ENCODE measurements at places on chromosomes 12 and 14.
A peak's percentile ranks its signal among the peaks of the same experiment; 100 is the strongest.

- DNase-seq = no peak
These were observed 332.6 kb downstream of the AEBP2 start for GRCh38 chr12:19771858-19772257.

GRCh38 chr12:132617822-132618682, 524 bp upstream of the P2RX2 start:
- no peak for DNase-seq

GRCh38 chr14:30410986-30411385, 148.0 kb upstream of the G2E3 start:
- no peak for DNase-seq

DNA sequence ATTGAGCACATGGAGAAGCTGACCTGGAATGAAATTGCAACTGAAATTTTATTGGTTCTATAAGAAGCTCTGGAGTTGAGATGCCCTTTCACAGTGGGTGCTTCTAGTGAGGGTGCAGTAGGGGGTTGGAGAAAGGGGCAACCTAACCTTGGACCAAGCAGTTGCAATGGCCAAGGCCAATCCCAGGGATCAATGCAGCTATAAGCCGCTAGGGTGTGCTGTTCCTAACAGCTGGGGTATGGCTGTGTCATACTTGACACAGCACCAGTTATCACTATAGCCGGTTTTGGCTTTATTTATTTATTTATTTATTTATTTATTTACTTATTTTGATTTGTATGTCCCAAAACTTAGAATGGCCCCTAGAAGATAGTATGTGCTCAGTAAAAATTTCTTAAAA, 505.9 kb downstream of the FLRT2 start:
- DNase-seq = no peak

- no peak for DNase-seq
These were observed 27.0 kb upstream of the EID3 start for GRCh38 chr12:104276273-104277131.

- DNase-seq = no peak
These were observed 113.0 kb downstream of the RMST start for GRCh38 chr12:97575403-97576193.

DNA sequence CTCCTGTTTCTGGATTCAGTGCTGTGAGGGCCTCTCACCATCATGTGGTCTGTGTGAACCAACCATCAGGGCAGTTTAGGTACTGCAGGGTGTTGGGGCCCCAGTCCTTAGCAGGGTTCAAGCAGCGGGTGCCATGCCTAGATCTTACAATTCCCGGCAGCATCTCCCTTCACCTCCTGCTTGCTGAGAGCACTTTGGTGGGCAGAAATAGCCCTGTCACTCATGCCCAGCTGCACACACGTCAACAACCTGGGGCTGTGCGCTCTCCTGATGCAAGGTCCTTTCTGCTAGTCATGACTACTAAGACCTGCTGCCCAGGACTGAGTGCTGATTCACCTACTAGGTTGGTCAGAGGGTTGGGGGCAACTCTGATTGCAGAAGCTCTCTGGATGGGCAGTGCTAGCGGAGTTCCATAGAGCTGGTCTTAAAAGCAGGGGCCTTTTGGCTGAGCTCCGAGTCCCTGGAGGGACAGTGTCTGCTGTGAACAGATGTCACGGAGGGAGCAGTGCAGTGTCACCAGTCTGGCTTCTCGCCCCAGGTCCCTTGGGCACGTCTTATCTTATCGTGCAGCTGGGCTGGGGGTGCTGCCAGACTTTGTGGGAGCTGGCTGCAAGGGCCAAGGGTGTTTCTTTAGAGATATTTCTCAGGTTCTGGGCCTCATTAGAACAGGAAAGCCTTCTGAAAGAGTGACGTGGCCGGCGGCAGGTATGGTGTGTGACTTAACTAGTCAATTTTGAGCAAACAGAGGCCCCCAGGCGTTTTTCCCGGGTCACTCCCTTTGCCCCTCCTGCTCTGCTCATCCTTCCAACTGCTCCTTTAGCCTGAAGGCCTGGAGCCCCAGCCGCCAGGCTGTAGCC, 71.8 kb downstream of the NINJ2 start:
- DNase-seq = no peak

DNA sequence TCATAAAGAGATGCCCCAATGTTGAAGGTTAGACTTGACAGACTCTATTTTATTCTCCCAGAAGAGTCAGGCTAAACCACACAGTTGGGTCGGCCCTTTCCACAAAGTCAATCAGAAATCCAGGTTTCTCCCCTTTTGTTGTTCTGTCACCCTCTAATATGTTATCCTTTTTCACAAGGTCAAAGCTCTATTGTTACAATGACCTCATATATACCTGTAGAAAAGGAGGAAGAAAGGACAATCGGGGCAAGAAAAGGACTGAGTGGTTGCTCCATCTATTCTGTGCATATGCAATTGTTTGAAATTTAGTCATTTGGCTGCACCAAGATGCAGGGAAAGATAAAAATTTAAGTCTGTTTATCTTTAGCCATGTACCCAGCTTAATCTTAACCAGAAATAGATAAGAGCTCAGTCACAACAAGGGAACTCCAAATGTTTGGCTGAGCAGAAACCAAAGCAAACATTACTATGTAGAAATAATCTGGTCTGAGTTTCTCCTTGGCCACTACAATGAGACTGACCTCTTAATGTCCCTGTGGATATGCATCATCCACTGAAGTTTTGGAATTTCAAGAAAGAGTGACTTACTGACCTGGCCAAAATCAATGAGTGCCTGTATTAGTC, 503.7 kb downstream of the GALC start:
- no peak for DNase-seq

DNA sequence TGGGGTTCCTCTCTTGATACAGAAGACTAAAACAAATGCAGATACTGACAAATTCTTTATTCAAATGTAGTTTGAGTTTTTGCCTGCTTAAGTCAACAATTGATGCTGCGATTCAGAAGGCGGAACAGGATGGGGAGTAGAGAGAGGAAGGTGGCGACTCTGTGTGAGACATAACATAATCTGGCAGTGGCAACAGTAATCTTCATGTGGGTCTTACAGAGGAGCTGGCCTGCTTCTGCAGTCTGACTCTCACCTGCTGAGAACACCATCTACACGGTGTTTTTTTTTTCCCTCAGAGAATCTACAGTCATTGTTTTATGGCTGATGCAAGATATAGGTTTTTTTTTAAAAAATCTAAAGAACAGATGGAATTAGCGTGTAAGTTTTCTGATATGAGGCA, 10.1 kb downstream of the CCDC92 start:
- no peak for DNase-seq

DNA sequence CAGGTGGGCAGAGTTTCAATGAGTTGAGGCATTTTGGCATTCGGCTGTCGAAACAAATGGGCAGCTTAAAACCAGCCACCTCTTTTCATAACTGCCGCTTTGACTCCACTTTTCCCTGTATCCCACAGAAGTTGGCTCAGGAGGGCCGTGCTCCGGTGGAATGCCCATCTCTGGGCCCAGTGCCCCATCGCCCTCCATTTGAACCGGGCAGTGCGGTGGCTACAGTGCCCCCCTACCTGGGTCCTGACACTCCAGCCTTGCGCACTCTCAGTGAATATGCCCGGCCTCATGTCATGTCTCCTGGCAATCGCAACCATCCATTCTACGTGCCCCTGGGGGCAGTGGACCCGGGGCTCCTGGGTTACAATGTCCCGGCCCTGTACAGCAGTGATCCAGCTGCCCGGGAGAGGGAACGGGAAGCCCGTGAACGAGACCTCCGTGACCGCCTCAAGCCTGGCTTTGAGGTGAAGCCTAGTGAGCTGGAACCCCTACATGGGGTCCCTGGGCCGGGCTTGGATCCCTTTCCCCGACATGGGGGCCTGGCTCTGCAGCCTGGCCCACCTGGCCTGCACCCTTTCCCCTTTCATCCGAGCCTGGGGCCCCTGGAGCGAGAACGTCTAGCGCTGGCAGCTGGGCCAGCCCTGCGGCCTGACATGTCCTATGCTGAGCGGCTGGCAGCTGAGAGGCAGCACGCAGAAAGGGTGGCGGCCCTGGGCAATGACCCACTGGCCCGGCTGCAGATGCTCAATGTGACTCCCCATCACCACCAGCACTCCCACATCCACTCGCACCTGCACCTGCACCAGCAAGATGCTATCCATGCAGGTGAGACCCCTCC, 5.0 kb upstream of the RNU7-1 start:
- no peak for DNase-seq

DNA sequence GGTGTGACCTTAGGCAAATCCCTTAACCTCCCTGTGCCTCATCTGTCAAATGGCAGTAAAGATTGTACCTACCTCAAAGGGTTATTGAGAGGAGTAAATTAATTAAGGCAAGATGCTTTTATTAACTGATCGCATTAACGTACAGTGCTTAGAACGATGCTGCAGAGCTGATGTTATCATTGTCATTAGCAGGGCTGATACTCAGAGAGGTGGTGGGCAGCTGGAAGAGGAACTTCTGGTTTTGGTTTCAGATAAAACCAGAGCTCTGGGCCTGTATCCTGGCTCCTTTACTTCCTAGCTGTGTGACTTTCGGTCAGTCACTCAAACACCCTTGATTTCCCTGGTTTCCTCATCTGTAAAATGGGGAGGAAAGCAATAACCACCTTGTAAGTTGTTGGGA, 55.1 kb downstream of the CALM1 start:
- no peak for DNase-seq

DNA sequence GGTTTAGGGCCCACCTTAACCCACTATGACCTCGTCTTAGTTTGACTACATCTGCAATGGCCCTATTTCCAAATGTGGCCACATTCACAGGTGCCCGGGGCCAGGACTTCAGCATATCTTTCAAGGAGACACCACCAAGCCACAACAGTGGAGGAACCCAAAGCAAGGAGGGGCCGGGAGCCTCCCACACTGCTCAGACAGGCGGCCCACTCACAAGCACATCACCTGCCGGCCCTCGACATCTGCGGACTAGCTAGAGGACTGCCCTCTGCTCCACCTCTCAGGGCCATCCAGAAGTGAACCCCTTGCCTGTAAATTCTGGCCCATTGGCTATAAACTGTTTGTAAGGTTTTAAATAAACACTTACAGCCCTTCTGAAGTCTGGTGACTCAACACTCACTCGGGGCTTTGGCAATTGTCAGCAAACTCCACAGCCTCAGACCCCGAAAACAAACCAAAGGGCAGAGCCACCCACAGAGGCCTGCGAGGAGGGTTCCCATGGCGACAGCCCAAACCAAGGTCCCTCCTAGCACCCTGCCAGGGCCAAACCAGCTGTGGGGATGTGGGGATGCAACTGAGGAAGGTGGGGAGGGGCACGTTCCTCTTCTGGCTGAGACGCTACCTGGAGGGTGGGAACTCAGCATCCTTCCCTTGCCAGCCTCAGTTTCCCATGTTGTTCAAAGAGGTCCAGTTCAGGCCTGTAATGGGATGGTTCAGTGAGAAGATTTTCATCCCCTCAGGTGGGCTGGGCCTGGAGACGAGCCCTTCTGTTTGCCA, 95.8 kb downstream of the DICER1 start:
- no peak for DNase-seq

GRCh38 chr14:50212726-50213125, 18.7 kb downstream of the SOS2 start:
- DNase-seq = no peak

GRCh38 chr12:57741844-57742738, 2.7 kb upstream of the TSPAN31 start:
- DNase-seq = peak; percentile 74

DNA sequence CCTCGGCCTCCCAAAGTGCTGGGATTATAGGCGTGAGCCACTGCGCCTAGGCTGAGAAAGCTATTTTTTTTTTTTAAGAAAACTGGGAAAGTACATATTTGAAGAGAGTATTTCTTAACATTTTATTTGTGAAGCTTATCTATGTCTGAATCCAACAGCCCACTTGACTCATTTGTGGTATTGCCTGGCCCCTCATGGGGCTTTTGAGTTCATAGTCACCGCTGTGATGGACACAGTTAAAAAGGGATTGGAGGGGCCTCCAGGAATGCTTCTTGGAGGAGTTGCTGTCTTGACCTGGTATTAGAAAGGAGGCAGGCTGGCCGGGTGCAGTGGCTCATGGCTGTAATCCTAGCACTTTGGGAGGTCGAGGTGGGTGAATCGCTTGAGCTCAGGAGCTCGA, 26.5 kb downstream of the BCL7A start:
- DNase-seq = no peak

DNA sequence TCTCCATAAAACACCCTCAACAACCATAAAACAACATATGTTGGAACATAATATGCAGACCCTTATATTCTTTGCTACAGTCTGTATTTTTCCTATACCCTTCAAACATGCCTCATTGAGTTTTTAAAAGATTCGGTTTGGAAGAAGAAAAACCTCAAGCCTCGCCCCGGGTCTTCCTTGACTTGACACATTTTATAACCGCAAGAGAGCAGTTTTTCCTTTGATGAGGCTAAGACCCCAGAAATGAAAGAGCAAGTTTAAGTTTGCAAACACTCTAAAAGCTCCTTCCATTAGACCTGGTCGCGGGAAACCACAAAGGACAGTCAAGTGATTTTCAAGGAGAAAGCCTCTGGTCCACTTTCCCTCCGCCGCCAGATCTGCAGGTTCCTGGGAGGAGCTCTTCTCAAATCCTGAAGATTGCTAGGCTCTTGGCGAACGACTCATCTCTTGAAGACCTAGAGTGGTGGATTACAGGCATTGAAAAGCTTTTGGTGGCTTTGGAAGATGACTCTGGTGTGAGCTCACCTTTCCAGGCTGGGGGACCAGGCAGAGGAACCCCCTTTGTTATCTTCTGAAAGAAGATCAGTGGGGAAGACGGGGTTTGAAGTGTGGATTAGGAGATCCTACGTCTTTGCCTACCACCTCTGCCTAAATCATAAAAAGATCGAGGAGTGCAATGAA, at the start of gene ASCL4:
ASCL4 (plus strand) TSS at position 356 of the 681 bp plus-strand sequence. CDS start 515 bp downstream, outside the sequence.
- no peak for DNase-seq

- DNase-seq = no peak
These were observed 258.8 kb upstream of the USP15 start for GRCh38 chr12:62001424-62001823.

GRCh38 chr12:113203852-113204760, 17.2 kb upstream of the TPCN1 start:
- no peak for DNase-seq

- no peak for DNase-seq
These were observed 779.7 kb upstream of the FLRT2 start for GRCh38 chr14:84750284-84750683.

DNA sequence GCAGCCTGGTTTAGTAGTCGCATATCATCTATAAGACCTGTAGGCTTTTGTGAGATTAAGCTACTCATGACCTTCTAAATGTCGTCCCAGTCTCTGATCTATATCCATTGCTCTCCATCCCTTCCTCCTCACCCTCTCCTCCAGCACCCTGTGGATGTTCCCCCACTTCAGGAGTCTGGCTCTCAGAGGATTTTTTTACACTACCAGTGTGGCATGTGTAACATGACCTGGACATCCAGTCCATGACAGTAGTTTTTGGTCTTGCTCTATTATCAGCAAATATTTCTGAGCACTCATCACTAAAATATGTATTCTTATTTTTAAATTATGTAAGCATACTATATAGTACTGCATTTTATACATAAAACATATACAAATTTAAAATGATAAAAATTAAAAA, 142.1 kb downstream of the DYRK2 start:
- DNase-seq = no peak

GRCh38 chr14:68881396-68881795, 88.5 kb upstream of the ZFP36L1 start:
- no peak for DNase-seq

DNA sequence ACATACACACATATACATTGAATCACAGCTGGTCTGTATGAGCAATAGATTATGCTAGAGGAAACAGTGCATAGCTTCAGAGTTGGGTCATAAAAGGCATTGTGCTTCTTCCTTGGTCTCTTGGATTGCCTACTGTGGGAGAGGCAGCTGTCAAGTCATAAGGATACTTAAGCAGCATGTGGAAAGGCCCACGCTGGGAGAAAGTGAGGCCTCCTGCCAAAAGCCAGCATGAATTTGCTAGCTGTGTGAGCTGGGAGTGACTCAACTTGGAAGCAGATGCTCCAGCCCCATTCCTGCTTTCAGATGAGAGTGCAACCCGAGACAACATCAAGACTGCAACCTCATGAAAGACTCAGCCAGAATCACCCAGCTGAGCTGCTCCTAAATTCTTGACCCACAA, 311.9 kb upstream of the TBX3 start:
- no peak for DNase-seq

All from activated gamma-delta T cell treated with anti-CD3 and anti-CD28 coated beads, Interleukin-2, amount 50 U/mL, for 16 hours (primary cell).